ENCODE measurements at places on chromosomes 7 and 10. TPM values are rescaled to one million over a fixed set of nuclear protein-coding genes. Genes with fewer than 3 reads are reported as not detected.

Gene CFAP69
- not detected for total RNA-seq

Gene PILRB
- total RNA-seq = 39.8 TPM

Gene TMEM26
- total RNA-seq = not detected

Gene SYT15
- 0.86 TPM for total RNA-seq

Gene ITGA8
- not detected for total RNA-seq

Gene LEP
- not detected for total RNA-seq

Gene ZNF467
- total RNA-seq = 0.33 TPM

Gene LRRN3
- 18.0 TPM for total RNA-seq

Gene FFAR4
- total RNA-seq = not detected

Gene SRRM3
- total RNA-seq = not detected

Gene SPDYE1
- total RNA-seq = not detected

Gene CALCR
- total RNA-seq = not detected

DNA sequence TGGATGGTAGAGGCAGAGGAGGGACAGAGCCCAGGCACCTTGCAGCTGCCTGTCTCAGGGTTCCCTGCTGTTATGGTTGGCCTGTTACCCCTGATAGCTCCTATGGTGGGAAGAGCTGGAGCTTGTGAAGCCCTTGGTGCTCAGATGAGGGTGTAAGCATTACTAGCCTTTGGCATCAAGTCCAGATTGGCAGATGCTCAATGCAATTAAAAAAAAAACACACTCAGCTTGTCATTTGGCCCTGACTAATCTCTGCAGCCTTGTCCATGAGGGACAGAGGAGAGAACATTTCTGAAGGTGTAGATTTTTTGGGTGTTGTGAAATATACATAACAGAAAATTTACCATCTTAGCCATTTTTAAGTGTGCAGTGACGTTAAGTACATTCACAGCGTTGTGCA, 86.3 kb downstream of the PLPP4 start:
- no peak for DNase-seq

GRCh38 chr10:100021322-100021721, 11.6 kb upstream of the DNMBP start:
- DNase-seq = no peak

DNA sequence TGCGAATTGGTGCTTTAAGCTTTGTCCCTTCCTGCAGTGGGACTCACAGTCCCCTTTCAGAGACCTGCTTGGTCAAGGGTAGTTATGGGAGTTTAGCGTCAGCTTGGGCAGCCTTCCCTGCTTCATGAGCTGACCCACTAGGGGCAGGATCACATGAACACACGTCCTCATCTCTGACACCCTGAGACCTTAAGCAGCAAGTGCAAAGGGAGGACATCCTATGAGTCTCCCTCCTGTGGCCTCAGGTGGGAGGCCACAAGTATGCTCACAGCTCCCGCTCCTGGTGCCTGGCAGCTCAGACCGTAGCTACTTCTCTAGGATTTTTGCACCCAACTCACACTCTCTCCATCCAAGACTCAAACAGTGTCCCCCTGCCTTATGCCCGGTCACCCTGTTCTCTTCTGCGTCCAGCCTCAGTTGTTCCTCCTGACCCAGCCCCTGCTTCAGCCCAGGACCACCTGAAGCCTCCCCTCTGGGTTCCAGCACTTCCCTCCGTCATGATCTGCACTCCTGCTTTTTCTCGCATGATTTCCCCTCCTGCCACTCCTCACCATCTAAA, 136.6 kb upstream of the FAM20C start:
- DNase-seq = no peak

DNA sequence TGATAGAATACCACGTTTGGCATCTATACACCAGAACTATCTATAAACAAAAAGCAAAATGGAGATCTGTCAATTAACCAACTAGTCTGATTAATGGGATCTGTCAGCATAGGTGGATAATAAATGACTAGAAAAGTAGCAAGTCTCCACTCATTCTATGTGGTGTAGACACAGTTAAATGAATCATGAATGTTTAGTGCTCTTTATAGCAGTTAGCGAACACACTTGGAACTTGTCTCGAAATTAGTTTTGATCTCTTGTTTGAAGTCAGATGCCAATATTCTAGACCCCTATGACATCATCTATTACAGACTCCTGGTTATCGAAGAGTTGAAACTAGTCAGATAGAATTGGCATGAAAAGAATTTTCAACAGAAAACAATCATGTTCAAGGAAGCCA, 259.7 kb downstream of the AHR start:
- DNase-seq = no peak

DNA sequence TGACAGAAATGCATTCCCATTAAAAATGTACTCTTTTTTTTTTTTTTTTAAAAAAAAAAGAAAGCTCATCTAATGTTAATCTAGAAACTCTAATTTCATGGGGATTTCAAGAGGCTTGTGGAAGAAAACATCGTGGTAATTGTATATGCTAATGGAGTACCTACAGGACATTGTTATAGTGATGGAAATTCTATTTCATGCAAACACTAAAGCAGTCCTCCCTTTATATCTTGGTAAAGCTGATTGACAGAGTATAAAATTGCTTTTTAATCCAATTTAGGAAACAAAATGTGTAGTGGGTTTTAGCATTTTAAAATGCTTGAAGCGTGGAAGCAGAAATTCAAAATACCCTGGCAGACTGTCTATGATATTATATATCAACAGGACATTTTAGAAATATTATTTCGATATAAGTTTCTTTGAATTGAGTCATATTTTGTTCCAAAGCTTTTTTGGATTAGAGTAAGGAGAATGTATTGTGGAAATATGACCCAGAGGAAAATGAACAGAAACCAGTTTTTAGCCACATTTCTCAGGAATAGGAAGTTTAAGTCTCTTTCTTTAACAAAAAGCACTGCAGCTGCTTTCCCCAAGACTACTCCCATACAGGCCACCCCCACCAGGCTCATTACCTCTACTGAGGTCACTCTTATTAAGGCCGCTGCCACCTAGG, 121.9 kb downstream of the WNT2 start:
- DNase-seq = no peak

DNA sequence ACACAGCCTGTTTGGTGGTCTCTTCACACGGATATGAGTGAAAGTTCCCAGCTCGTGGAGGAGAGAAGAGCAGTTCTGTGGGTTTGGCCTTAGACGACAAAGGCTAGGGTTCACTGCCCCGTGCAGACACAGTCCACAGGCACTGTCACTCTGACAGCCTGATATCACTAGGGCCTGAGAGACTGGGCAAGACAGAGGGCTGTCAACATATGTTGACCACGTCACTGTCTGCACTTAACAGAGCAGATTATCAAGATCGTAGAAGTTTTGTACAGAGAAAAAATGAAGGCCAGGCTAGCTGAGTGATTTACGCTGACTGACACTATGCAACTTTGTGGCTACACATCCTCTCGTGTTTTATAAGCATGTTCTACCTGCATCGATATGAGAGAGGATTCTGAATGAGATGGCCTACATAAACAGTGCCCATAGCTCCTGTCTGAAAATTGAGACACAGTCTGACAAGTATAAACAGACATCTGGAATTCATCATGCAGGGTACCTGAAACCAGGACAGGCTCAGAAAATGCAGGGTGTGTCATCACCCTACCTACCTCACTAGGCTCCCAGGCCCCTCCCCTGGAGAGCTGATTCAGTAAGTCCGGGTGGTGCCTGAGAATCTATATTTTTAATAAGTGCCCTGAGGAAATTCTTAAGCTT, 120.0 kb downstream of the SGMS1 start:
- DNase-seq = no peak

DNA sequence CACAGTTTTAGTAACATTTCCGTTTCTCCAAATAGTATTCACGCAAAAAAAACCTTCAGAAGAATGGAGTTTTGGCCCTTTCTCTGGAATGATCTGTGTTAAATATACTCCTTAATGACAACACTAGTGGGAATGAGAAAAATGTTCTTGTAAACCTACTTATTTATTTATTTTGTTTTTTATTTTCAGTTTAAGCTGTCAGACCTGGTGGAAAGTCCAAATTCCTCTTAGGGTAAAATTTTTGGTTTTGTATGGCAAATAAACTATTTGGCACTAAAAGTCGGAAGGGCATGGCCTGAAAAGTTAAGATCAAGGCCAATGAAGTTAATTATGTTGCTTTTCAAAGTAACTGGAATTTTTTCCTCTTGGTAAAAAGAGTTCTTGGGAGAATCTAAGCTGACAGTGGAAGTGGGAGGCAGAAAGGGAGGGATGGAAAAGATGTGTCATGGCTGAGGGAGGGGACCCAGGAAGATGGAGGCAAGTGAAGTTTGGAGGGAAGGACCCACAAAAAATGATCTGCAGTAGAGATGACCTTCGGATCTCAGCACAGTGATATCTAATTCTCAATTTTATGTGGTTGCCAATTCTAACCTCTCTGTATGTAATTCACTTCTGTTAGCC, 33.5 kb upstream of the VPS41 start:
- no peak for DNase-seq

- no peak for DNase-seq
Observed at GRCh38 chr10:102773320-102773719, 29.6 kb downstream of the WBP1L start.

DNA sequence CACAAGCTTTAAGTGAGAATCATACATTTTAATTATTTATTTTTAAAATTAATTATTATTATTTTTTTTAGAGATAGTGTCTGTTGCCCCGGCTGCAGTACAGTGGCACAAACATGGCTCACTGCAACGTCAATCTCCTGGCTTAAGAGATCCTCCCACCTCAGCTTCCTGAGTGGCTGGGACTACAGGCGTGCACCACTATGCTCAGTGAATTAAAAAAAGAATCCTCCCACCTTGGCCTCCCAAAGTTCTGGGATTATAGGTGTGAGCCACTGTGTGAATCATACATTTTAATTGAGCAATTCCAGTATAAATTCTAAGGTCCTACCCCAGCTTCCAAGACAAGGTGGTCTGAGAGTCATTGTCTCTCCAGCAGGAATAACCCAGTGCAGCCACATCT, 172.4 kb downstream of the JAZF1 start:
- no peak for DNase-seq

DNA sequence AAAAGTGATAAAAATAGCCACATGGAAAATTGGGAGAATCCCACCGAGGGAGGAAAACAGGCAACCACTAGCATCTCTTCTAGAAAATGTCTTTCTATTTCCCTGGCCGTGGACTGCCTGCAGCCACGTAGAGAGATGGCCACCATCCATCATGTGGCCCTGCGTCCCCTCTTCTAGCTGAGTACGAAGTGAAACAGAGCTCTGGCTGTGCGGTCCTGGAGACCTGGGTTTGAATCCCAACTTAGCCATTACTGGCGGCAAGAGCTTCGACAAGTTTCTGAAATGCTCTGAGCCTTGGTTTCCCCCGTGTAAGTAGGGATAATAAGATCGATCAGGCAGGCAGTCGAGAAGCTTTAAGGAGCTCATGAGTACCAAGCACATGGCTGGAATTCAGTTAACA, 32.9 kb downstream of the ZCCHC24 start:
- no peak for DNase-seq

- DNase-seq = no peak
Observed at GRCh38 chr7:64180989-64181388, 26.0 kb upstream of the ZNF735 start.

- no peak for DNase-seq
Observed at GRCh38 chr7:113282875-113283274, 164.5 kb upstream of the SMIM30 start.

GRCh38 chr7:78176171-78176570, 377.6 kb downstream of the PHTF2 start:
- DNase-seq = no peak

DNA sequence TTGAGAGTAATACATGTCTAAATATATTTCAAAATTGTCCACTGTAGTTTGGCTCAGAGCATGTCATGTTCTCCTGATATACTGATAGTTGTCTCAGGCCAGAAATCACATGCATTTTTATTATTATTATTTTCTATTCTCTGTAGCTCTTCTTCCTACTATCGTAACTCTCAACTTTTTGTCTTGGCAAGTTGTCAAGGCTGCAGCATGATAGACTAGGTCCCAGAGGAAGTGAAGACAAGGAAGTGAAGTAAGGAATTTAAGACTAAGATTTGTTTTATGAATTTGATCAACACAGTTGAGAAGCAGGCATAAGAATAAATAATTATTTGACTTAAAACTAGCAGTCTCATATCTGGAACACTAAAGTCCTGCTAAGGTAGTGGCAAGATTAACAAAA, 369.5 kb downstream of the ABCA13 start:
- no peak for DNase-seq

- DNase-seq = no peak
Observed at GRCh38 chr7:142602756-142603155, 146.5 kb upstream of the PRSS1 start.

DNA sequence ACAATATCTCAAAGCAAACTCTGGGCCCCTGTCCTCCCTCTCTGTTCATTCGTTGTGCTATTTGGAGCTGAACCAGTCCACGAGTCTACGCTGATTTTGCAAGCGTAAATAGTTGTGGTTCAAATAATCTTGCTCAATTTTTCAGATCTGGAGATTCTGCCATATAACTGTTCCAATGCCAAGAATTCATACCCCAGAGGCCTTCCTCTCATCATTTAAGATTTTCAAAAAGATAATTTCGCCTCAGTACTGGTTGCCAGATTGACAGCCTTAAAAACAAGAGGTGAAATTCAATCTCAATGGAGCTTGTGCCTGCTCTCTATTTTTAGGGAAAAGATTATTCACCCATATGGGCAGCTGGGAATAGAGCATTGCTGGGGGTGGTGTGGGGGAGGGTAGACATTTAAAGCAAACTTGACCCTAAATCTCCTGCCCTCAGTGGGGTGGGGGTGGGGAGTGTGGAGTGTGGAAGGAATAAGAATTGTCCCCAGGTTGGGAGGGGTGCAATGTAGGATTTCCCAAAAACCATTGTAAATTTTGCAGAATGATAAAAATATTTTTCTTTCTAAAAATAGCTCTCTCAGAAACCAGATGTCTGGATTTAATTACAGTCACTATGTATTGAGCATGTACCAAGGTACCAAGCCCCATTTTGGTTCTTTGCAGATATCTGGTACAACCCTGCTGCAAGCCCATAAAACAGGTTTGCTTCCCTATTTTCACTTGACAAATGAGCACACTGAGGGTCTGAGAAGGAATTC, 104.7 kb upstream of the EEPD1 start:
- DNase-seq = no peak

DNA sequence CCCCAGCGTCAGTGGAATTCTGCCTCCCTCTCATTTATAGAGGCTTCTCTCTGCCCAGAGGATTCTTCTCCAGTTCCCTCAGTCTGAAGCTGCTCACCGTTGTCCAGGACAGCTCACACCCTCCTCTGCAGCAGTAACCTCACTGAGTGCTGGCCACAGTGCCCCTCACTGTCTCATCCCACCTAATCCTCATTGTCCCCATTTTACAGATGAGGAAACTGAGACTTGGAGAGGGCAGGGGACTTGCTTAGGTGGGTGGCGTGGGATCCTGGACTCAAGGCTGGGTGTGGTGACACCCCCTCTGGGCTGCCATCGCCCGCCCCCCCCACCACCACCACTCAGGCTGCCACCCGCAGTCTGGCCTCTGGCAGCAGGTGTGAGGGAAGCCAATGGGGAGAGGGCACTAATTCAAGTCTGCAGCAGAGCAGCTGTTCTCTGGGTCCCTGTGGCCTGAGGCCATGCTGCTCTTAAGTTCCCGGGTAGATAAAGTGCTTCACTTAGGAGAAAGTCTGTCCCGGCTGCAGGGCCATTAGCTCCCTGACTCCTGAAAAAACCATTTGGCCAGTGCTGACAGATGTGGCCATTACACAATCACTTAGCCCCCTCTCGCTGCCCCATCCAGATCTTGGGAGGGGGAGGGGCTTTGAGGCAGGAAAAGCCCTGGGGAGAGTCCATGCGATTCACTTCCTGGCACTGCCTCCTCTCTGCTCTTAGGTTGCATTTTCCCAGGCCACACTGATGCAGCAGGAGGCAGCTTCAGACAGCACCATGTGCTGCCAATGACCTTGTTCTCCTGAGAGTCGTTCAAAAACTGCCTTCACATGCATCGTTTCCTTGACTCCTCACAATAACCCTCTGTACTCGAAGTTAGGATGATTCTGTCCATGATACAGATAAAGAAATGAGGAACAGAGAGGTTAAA, 36.3 kb downstream of the DRGX start:
- DNase-seq = no peak
